ENCODE measurements at places on chromosomes 7 and 10.

DNA sequence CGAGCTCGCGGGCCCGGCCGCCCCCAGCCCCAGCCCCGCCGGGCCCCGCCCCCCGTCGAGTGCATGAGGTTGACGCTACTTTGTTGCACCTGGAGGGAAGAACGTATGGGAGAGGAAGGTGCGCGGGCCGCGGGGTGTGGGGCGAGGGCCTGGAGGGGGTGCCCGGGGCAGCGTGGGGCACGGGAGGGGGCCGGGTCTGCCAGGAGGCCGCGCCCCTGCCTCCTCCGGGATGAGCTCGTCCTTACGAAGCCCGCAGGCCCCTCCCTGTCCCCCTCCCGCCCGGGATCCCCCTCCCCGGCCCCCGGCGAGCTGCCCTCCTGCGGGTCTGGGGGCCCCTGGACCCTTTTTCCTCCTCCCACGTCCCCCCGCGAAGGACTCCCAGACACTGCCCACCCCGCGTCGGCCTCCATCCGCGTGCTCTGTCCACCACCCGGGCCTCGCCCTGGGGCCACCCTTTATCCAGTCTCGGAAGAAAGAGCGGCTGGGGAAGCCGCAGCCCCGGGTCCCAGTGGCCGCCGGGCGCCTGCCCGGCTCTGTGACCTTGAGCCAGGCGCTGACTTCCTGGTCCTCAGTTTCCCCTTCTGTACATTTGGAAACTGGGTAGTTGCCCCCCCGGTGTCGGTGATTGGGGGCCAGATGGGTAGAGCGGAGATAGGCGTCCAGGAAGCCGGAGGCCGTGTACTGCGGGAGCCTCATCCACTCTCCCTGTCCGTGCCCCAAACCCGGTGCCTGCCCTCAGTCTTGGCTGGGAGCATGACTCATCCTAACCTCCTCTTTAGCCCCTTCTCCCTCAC lies 521 bp downstream of the LIMK1 start:
- DNase-seq: peak; percentile 38

DNA sequence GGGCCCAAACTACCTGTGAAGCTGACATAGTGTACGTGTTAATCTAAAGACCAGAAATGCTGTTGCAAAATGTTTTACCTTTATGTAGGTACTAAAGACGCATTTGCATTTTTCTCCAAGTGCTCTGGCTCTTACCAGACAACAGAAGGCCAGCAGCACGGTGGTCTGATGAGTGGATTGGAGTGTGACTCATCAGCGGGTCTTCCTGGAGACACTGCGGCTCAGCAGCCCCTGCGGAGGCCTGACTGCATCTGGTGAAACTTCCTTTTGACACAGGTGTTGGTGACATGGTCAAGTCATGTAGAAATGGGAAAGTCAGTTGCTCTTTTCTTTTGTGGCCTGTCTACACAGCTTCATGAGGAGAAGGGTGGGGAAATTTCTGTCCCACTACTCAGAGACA lies 723.6 kb downstream of the INHBA start:
- no peak for DNase-seq

GRCh38 chr10:19826712-19827111 lies 10.5 kb downstream of the PLXDC2 start:
- no peak for DNase-seq

- no peak for DNase-seq
These were observed 123.8 kb downstream of the DIP2C start for GRCh38 chr10:565676-566075.

DNA sequence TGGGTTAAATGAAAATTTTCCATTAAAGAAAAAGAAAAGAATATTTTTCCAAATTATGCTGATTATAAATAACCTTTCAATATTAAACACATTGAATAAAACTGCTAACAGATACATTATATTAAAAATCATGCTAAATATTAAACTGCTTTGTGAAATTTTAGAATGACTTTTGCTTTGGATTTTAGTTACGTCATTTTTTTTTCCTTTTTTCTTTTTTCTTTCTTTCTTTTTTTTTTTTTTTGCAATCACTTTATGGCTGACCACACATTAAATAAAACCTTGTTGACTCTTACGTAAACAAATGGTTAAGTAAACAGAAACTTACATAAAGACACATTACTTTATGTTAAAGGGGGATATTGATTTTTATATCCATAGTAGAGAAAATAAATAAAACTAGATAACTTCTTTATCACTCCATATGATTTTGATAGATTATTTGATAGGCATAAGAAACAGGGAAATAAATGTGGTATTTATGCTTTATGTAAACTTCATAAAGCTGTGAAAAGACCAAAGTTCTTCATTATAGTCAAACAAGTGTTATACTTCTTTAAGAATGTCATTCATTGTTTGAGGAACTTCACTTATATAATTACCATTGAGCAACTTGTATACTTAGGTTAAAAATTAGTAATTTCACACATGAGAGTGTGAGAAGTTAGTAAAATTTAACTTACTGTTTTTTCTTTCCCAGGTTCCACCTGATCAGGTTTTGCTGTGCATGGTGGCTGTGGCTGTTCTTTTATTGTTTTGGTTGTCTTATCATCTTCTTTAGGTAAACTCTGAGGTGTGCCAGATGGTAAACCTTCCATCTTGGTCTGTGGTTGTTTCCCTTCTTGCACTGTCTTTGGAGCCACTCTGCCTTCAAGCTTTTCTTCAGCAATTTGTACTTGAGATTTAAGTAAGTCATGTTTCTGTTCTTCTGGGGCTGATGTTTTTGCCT lies 197.3 kb downstream of the PCLO start:
- no peak for DNase-seq

GRCh38 chr7:81404669-81405068 lies 365.2 kb downstream of the HGF start:
- no peak for DNase-seq

All from activated CD8-positive, alpha-beta memory T cell treated with anti-CD3 and anti-CD28 coated beads, Interleukin-2, amount 50 U/mL, for 4 hours (primary cell).